ENCODE measurements at places on chromosomes 6 and 20.
A peak's percentile ranks its signal among the peaks of the same experiment; 100 is the strongest.

DNA sequence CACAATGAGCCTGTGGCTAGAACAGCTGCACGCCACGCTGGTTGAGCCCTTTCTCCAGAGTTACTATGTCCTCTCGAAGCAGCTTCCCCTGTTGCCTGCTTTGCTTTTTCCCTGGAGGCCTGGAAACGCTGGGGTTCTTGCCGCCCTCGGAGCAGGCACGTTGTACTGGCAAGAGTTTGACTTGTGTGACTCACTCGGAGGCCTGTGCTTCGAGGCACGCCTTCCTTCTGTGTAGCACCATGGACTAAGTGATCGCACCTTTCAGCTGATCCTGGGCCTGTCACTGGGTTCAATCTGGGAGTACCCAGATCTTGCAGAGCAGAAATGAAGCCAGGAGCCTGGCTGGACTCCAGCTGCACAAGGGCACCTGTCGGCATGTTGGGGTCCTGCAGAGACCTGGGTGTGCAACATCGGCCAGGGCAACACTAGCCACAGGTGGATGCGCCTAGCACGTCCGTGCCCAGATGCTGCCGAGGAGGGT is 5.2 kb downstream of the INSM1 start:
- no peak for DNase-seq

DNA sequence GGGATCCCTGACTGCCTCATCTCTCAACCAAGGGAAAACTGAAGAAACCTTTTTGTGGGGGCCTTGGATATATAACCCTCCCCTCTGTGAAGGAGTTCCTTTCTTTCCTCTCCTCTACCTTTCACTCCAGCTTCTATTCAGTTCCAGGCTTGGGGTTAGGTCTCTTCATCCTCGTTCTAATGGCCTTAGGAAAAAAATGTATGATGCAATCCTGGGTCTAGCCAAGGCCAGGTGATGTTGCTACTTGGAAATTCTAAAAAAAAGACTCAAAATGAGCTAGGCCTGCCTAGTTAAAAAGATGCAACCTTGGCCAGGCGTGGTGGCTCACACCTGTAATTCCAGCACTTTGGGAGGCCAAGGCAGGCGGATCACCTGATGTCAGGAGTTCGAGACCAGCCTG is 7.6 kb downstream of the ABCC10 start:
- DNase-seq, result no peak

DNA sequence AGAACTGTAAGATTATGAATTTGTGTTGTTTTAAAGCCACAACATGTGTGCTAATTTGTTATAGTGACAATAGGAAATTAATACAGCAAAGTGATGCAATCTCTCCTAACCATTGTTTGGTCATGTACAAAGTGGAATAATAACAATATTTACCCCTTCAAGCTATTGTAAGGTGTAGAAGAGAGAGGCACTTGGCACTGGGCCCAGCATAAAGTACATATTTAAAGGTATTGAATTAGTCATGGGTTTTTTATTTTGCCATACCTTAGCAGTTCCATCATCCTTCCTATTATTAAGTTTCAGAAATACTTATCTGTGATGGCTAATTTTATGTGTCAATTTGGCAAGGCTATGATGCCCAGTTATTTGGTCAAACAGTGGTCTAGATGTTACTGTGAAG is 322.4 kb upstream of the TSHZ2 start:
- no peak for DNase-seq

- DNase-seq, result peak; percentile 40
Measured at GRCh38 chr6:73514746-73515110, 6.1 kb downstream of the EEF1A1 start.

DNA sequence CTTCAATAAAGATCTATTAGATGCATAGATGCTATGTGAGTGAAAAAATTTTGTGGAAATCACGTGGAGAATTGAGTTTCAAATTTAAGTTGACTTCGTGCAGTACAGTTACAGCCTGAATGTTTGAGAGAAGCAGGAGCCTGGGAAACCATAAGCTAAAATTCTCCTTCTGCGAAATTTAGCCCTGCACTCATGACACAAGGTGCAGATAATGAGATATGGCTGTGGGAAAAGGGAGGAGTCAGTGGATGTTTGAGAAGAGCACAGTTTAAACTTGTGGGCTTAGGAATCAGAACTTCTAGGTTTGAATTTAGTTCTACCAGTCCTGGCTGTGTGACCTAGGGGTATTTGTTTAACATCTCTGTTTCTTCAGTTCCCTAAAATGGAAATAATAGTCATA is 32.1 kb upstream of the SIRPG start:
- DNase-seq, result no peak

DNA sequence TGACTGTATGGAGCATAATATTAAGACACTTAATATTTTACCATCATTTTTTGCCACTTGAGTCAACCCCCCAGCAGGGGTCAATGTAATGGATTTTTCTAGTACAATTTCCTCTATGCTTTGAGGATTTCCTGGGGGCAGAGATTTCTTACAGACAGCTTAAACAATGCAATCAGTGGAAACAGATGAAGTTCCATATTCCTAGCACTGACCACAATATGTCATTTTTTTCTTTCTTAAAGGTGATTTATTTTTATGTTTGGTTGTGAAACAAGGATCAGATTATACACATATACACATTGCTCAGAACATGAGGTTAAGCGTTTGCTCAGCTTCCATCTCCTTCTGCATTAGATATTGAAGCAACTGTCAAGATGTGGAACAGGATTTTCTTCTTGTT is 82.0 kb upstream of the ID4 start:
- DNase-seq, result no peak

GRCh38 chr20:24913076-24913628 is 35.9 kb upstream of the CST7 start:
- DNase-seq, result no peak

GRCh38 chr20:61380545-61380915 is 128.5 kb downstream of the CDH4 start:
- no peak for DNase-seq

- no peak for DNase-seq
Measured at GRCh38 chr6:49950415-49950751, 13.6 kb downstream of the DEFB114 start.

DNA sequence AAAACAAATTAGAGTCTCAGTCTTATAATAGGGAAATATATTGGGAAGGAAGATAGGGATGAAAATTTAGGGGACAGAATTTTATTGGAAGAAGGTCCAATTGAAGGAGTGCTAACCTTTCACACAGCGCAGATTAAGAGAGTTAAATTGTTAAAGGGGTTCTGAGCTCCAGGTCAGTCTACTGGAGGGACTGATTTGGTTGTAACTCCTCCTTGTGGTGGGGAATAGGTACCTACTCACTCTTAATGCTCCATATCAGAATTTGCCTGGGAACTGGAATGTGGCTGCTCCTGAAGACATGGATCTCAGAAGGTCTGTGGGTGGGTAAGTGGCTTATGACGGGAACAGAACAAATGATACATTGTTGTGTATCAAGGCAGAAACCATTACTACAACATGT is 143.5 kb downstream of the FLRT3 start:
- no peak for DNase-seq

DNA sequence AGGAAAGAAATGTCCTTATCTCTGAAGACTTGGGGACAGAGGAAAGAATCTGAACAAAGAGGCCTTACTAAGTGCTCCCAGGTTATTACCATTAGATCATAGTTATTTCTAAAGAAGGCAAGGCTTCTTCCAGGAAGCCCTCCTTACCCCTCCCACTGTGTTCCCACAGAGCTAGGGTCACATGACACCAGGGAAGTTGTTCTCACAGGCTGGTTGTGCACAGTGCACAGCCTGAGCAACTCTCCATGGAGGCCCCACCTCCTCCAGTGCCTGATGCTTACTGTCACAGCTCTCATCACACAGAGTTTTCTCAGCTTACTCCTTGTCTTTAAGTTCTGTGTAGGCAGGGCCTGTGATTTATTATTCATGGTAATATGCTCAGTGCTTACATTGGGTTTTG is 68.9 kb upstream of the SCGN start:
- no peak for DNase-seq

DNA sequence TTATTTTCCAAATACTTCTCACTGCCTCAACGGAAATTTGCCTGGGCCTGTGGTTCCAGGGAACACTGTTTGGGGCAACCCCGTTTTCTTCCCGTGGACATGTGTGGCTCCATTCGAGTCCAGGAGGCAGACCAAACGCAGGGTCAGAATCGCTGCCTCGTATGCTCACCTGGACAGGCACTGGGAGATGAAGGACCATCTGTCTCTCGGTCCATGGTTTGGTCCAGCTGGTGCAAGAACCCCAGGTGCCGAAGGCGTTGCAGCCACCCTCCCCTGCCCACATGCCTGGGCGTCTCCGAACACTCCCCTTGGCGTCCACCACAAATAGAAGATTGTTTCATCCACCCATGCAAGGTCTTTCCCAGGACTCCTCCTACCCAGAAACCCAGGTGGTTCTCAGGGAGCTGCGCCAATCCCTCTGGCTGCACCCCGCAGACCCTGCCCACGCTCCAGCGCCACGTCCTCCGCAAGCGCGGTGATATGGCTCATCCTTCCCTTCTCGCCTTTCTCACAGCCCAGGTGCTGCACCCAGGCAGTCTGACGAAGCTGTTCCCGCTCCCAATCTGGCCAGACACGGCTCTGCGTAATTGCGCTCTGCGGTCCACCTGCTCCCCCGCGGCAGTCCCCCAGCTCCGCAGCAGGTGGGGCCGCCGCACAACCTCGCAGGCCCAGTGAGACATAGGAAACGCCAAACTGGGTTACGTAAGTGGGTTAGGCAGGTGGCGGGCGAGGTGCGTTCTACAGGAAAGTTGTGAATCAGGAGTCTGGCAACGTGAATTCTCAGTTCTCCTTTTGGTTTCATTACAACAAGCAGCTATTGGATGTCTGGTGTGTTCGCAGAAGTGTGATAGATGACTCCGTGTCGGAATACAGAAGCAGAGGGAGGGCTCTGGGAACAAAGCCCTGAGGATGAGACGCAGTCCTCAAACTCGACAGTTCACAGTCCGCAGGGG is 146.2 kb upstream of the ECI2 start:
- DNase-seq, result peak; percentile 23

GRCh38 chr6:21828704-21829103 is 235.2 kb downstream of the SOX4 start:
- DNase-seq, result no peak

All from activated T-cell treated with anti-CD3 and anti-CD28 coated beads for 48 hours (primary cell).